COLO829 (cell line): ENCODE measurements at places on chromosomes 11 and 22.

DNA sequence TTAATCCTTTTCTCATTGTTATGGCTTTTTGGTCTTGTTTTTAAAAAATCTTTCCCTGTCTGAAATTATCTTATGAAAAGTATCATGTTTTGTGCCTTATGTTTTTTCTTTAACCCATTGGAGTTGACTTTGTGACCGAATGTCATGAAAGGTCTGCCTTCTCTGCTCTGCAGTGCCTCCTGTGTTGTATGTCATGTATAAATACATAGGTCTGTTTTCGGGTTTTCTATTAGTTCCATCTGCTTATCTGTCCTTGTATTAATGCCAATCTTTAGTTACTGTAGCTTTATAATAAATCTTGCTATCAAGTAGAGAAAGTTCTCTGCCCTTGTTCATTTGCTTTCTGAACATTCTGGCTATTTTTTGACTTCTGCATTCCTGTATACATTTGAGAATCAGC lies 73.0 kb downstream of the ZBTB44 start:
- DNase-seq, result no peak

DNA sequence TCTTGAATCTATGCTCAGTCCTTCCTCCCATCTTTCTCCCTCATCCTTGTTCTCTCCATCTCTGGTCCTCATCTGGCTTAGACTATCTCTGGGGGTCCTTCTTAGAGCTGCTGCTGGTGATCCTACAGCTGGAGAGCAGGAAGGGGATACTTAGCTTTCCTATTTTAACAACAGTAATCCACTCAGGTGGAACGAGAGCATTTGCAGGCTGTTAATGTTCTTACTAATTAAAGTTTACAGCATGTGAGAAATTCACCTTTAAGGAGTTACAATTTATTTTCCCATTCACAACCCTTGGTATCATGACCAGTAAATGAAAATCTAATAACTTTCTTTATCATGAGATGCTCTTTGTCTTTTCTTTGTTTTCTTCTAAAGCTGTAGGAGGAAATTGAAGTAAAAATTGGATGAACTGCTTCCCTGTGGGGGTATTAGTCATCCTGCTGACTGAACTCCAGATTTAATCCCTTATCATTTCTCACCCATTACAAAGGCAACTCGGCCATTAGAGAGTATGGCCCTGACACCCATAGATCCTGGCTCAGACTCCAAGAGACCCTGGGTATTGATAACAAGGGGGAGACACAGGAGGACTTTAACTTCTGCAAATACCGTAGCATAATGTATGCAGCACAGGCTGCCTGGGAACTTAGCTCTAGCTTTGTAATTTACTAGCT lies 37.6 kb upstream of the MTNR1B start:
- peak; percentile 17 for DNase-seq

- DNase-seq, result no peak
These were observed 100.3 kb downstream of the SNX19 start for GRCh38 chr11:130815956-130816355.

DNA sequence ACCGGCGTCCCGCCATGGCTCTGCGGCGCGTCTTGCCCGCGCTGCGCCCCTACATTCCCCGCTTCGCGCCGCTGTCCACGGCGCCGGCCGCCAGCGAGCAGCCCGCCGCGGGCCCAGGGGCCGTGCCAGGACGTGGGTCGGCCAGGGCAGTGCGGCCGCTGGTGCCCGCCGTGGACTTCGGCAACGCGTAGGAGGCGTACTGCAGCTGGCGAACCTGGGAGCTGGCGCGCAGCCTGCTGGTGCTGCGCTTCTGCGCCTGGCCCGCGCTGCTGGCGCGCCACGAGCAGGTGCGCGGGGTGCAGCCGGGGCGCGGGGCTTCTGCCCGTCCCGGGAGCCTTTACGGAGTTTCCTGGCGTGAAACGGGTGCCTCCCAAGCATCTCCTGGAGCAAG lies 20.1 kb downstream of the DGCR6L start:
- no peak for DNase-seq

GRCh38 chr11:122850076-122850631 lies 11.9 kb downstream of the CRTAM start:
- no peak for DNase-seq

- DNase-seq, result no peak
These were observed 6.5 kb downstream of the KREMEN1 start for GRCh38 chr22:29079218-29079901.

DNA sequence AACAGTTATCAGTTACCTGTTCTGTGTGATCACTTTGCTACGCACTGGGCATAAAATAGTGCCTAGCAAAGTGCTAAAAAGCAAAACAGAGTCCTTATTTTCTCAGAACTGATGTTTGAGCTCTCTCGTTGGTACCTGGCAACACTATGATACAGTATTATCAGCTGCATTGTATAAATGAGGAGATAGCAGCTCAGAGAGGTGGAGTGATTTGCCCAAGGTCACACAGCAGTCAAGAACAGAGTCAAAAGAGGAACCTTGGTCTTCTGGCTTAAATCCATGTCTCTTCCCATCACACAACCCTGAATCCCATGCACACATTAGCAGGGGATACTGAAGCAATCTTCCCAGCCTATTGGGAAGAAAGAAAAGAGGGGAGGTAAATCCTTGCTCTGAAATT lies 580.5 kb downstream of the SOX6 start:
- DNase-seq, result no peak
